ENCODE measurements at places on chromosomes 1 and 21. TPM values are rescaled to one million over a fixed set of nuclear protein-coding genes. Genes with fewer than 3 reads are reported as not detected.

FCRL1 gene
- total RNA-seq = 0.09 TPM

AHCYL1 gene
- total RNA-seq = 20.6 TPM

ATP8B2 gene
- total RNA-seq = 33.8 TPM

USH2A gene
- total RNA-seq = 0.40 TPM

LEMD1 gene
- not detected for total RNA-seq

NT5C1A gene
- 9.3 TPM for total RNA-seq

TDRD5 gene
- under 0.01 TPM for total RNA-seq

CDC20 gene
- 12.5 TPM for total RNA-seq

CHRM3 gene
- 2.5 TPM for total RNA-seq

TEDDM1 gene
- total RNA-seq = not detected

COL11A1 gene
- total RNA-seq = 265 TPM
